Stimulated activated CD8-positive, alpha-beta memory T cell treated with anti-CD3 and anti-CD28 coated beads, Interleukin-7, amount 100 ng/mL, for 48 hours (primary cell): ENCODE measurements at places on chromosomes 12 and 14.

- no peak for DNase-seq
Measured at GRCh38 chr14:50357124-50357523, 39.6 kb downstream of the CDKL1 start.

DNA sequence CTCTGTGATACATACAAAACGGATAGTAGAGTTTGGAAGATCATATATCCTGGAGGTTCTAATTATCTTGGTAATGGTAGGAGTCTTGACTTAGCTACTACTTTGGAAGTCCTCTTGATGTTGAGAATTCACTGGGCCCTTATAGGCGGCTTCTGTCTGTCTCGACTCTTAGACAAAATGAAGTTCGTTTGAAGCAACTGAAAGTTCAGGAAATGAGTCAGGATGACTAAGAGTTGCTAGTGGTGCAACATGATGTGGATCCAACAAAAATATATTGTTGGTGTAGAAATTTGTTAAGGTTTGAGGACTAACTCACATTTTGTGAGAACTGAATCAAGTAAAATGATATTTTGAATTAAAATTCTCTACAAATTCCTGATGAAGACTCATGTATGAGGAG, 272.7 kb downstream of the AEBP2 start:
- no peak for DNase-seq

- DNase-seq: no peak
Measured at GRCh38 chr12:117473856-117474255, 112.4 kb upstream of the NOS1 start.

GRCh38 chr12:84910549-84911241, 1.9 kb downstream of the SLC6A15 start:
- no peak for DNase-seq

DNA sequence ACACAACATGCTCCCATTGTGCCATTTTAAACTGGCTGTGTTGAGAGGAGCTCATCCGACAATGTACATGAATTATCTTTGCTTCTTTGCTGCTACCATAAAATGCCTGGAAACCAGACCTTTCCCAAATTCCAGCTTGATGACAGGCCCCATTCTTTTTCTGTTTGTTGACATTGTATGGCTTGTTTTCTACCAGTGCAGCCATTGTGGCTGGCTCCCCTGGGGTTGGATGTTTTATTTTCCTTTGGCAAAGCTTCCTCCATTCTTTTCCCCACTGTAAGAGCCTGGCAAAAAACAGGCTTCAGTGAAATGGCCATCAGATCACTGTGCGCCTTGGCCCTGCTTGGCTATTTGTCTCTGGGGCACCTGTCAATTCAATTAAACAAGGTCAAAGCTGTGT, 532.5 kb downstream of the VRK1 start:
- no peak for DNase-seq

GRCh38 chr12:75951399-75952278, 79.9 kb downstream of the PHLDA1 start:
- no peak for DNase-seq

DNA sequence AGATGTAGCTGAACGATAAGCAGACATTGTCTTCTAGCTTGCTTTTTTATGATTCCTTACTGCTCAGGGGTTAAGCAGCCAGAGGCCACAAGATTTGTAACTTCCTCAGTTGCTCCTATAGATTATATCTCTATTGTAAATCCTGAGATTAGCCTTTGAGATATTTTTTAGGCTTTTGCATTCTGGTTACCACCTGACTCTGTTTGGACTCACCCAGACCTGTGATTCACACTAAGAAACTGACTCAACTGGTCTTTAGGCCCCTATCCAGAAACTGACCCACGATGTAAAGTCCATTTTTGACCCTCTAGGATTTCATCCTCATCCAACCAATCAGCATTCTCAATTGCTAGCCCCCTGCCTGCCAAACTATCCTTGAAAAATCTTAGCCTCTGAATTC, 194.4 kb downstream of the RASSF9 start:
- DNase-seq: no peak
